ENCODE measurements at places on chromosomes 1 and 21.

- no peak for DNase-seq
These were observed 61.1 kb upstream of the ANGPTL1 start for GRCh38 chr1:178931858-178932551.

GRCh38 chr1:245209658-245210435 lies 55.1 kb downstream of the KIF26B start:
- DNase-seq = no peak

DNA sequence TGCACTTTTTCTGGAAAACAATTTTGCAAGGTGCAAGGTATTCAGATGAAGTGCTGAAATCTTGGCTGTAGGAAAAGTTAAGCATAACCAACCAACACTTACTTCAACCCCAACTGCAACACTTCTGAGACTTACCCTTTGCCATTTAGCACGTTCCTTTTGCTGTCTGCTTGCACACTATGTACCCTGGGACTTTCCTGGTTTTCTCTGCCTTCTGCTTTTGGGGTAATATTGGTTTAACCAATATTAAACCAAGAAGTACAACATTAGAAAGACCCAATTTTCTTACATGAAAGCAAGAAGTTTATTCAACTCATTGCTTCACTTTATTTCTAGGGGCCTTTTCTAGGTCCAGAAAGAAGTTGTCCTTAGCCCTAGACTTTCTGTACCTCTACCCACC lies 193.0 kb downstream of the HLX start:
- no peak for DNase-seq

DNA sequence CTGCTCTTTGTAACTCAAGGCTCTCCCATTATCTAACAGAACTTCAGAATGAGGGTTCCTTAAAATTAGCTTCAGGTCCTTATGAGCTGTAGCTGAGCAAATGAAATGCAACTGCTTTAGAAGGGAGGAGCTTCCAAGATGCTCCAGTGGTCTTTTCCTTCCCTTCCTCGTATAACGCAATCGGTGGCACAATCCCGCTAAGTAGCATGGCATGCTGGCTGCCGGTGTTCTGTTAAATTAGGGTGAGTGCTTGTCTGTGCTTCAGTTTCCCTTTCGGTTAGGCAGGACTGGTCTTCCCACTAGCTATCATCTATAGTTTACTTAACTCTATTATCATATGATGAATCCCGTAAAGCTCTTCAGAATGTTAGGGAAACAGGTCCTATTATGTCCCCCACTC lies 917 bp downstream of the KIAA0040 start:
- DNase-seq = peak; percentile 42

DNA sequence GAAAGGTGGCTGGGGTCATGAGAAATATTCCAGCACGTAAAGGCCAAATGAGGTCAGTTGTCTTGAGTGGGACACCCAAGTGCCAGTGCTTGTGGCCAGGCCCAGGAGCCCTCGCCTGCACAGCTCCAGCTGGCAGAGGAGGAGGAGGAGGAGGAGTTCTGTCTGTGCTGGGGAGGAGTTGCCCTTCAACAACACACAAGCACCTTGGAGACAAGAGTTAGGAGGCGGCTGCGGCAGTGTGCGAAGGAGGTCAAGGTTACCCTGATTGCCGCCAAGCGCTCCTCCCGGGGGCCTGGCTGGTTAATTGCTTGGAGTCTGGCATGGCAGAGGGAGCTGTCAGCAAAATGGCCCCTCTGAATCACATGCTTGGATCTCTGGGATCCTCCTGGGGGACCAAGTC lies 45.1 kb downstream of the GRIK3 start:
- no peak for DNase-seq

DNA sequence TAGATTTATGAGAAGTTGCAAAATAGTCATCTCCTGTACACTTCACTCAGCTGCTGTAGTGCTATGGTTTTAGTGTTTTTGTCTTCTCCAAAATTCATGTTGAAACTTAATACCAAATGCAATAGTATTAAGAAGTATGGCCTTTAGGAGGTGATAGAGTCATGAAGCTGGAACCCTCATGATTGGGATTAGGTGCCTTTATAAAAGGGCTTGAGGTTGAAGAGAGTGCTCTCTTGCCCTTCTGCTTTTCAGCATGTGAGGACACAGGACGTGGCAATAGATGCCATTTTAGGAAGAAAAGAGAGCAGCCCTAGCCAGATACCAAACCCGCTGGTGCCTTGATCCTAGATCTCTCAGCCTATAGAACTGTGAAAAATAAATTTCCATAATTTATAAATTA lies 87.6 kb downstream of the CTH start:
- no peak for DNase-seq

- DNase-seq = no peak
These were observed 108.4 kb downstream of the HHAT start for GRCh38 chr1:210437111-210437510.

- no peak for DNase-seq
These were observed 85.3 kb upstream of the GALNT2 start for GRCh38 chr1:229981736-229982135.

- DNase-seq = no peak
These were observed 40.0 kb upstream of the CTPS1 start for GRCh38 chr1:40939320-40940059.

GRCh38 chr1:196977278-196977677 lies at the start of gene CFHR5:
Gene CFHR5 (plus strand): TSS chr1:196977556. CDS start chr1:196977665, 109 bp downstream.
- no peak for DNase-seq

DNA sequence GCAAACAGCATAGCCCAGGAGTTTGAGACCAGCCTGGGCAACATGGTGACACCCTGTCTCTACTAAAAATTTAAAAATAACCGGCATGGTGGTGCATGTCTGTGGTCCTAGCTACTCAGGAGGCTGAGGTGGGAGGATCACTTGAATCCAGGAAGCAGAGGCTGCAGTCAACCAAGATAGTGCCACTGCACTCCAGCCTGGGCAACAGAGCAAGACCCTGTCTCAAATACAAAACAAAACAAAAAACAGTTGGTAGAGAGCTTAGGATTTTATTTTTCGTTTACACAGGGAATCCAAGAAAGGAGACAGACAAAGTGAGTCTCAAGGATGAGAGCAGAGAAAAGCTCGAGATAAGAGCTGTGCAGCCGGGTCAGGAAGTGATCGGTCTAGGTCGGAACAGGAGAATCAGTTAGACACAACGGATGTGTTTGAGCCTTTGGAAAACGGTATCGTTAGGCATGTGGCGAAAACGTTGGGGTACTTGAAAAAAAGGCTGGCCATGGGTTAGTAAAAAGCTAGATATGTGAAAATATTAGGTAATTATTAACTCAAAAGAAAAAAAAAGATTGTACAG lies 1.7 kb upstream of the MIB2 start:
- DNase-seq = no peak

DNA sequence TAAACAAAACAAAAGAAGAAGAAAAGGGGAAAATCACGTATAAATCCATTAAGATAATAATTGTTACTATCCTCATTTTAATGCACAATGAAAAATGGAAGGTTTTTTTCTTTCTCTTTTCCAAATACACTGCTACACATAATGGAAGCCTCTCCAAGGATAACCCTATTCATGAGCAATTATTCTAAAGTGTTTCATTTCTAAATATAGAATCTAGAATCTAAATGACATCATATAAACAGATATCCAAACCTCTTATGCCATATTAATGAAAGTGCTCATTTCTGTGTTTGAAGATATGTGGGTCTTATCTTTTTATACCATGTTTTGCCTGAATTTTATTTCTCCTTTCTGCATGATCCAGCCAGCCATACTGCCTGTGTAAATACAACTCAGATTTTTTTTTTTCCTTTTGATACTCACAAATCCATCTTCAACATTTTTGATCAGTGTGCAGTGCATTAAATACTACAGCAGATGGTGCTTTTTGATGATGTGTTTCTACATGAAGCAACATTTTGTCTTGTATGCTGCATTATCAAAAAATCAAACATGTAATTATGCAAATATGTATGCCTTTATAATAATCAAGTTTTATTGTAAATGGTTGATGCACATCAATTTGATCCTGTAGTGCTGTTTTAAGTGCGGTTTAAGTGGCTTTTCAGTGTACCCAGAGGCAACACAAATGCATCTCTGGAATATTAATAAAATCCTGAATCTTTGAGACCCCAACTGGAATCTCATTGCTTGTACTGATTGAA lies 625.6 kb upstream of the PTBP2 start:
- DNase-seq = no peak

GRCh38 chr1:114379987-114380386 lies 131.0 kb downstream of the TRIM33 start:
- DNase-seq = no peak

GRCh38 chr1:222023025-222023424 lies 281.1 kb upstream of the DUSP10 start:
- DNase-seq = no peak

- DNase-seq = no peak
These were observed 27.2 kb upstream of the TSPAN2 start for GRCh38 chr1:115116512-115116911.

GRCh38 chr21:29638761-29639327 lies 301.0 kb downstream of the GRIK1 start:
- DNase-seq = no peak

DNA sequence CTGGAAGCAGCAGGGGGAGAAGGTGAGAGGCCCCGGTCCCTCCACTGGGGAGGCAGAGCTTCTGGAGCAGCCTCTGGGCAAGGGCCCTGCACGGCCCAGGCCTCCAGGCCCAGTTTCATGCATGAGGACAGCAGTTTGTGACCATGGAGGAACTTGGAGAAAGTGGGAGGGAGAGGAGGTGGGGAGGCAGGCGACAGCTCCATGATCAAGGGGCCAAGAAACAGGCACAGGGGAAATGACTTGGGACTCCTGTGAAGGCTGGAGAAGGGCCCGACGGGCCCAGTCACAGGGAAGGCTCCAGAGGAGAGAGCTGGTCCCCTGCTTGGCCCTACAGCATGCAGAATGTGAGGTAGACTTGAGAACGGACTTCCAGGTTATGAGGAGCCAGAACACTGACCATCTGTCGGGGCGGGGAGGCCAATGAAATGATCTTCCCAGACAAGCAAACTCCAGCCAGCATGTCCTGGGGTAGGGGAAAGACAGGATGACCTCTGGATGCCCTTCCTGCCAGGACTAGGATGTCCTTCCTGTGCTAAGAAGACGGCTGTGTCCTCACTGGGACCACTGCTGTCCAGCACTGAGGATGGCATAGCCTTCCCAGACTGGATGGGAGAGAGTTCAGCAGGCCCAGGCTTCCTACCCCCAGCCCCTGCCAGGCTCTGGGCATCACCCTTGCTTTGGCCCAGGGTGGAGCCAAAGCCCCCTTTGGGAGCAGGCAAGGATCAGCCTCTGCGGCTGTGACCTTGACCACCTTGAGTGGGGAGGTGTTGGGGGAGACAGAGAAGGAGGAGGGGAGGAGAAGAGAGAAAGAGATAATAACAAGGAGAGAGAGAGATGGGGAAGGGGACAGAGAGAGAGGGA lies 548.2 kb downstream of the PTPRU start:
- no peak for DNase-seq

DNA sequence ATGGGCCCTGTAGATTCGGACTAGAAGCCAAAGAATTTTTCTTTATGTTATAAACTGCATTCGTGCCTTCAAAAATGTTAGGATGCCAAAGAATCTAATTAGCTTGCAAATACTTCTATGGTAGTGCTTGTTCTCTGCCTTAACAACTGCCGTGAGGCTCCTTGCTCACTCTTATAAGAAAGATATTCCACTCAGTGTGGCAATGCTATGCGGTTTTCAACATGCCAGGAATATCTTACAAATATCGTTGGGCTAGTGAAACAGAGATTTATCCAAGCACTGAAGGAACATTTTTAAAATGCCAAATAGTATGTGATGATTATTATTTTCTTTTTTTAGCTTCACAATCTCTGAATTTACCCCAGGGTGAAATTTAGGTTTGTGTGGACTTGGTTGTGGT lies 198.2 kb downstream of the GREM2 start:
- no peak for DNase-seq

DNA sequence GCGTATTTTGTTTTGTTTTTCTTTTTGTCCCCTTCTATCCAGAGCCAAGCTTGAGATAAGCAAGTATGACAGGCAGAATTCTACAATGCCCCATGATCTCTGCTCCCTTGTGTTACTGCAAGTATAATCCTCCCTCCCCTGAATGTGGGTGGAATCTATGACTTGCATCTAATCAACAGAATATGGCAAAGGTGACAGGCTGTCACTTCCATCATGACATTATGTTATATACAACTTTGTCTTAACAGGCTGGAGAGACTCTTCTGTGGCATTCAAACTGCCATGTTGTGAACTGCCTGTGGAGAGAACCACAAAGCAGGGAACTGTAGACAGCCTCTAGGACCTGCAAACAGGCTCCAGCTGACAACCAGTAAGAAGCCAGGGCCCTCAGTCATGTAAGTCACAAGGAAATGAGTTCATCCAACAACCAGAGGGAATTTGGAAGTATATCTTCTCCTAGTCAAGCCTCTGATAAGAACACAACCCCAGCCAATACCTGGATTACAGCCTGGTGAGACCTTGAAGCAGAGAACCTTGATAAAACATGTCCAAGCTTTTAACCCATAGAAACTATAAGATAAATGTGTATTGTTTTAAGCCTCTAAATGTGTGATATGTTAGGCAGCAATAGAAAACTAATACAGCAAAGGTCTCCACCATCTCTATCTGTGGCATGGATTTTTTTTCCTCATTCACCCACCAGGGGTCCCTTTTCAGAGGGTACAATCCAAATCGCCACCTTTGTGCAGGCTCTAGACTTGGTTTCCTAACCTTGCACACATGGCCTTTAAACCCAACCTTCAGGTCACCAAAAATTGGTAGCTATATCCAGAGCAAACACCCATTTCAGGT lies 5.7 kb upstream of the C1orf162 start:
- DNase-seq = no peak

- no peak for DNase-seq
These were observed 59.8 kb upstream of the PLXNA2 start for GRCh38 chr1:208303743-208304712.

DNA sequence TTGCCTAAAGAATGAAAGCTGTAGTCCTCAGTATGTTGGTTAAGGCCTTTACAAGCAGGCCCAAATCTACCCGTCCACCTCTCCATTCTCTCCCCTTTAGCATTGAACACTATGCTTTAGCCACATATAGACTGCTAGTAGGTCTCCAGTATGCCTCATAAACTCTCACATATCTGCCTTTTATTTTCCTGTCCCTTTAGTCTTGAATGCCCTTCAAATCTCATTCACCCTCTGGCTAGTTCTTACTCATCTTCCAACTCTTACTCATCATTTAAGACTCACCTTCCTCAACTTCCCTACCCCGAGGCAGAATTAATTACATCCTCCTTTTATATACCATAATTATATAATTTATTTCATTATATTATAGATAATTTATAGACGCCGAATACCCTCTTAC lies 78.7 kb upstream of the TSPAN2 start:
- DNase-seq = no peak

GRCh38 chr1:9652379-9653209 lies 1.1 kb downstream of the PIK3CD start:
- peak; percentile 76 for DNase-seq

GRCh38 chr1:24119859-24120756 lies 8.2 kb upstream of the MYOM3 start:
- no peak for DNase-seq

DNA sequence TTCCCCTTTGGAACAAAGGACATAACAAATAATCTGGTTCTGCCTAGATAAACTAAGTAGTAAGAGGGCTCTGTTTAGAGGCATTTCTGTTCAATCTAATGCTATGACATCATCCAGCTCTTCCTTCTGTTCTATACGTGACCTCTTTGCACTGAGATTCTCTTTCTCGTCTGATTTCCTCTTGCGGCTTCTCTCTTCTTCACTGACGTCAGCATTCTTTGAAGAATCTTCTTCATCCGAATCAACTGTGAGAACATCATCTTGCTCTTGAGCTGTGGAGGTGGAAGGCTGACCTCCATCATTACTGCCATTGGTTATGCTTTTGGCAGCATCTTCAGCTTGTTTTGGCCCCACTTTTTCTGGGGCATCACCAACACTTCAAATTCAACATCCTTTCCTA lies 130.4 kb downstream of the HS2ST1 start:
- DNase-seq = peak; percentile 44
